HCT116 (cell line): ENCODE measurements at places on chromosomes 7 and 10.

- no peak for DNase-seq
These were observed 105.1 kb downstream of the C10orf90 start for GRCh38 chr10:126565441-126565840.

DNA sequence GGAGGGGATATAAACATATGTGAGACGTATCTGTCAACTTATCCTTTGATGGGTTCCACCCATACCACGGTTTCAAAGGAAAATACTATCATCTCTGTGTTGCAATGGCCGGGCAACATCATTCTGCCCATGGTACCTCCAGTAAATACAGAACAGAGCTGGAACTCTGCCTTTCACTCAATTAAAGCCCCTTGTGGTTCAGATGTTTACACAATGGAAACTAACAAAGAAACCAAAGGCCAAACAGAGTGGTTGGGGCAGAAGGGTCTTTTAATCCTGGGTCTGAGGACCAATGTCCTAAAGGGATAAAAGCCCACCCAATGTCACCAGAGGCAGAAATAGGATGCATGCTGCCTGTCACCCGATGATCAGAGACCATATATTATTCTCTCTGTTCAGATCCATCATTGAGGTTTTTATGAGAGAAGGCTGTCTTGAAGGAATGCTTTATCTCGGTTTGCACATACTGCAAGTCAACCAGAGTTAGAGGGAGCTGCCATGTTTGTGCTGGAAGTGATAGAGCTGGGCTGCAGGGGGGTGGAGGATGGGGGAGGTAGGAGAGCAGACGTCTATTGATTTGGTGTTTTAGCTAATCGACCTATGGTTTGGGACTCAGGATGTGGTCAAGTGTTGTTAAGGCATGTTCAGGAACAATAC, 105.4 kb upstream of the FRMD4A start:
- no peak for DNase-seq

DNA sequence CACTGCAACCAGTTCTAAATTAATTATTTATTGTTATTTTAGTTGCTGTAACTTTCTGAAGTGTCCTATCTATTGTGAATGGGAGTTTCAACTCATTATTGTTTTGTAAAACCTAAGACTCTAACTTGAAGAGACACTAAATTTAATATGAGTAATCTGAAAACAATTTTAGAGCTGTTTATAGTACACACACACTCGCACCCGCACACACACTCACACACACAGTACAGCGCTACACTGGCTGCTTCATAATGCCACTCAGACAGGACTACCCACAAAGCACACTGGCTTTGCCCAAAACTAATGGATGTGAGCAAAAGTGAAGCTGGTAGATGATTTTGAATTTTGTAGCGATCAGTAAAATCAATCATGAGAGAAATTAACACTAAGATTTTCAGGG, 238.9 kb upstream of the ETV1 start:
- DNase-seq: no peak

- no peak for DNase-seq
These were observed 213.0 kb upstream of the MAGI2 start for GRCh38 chr7:79666472-79666871.

DNA sequence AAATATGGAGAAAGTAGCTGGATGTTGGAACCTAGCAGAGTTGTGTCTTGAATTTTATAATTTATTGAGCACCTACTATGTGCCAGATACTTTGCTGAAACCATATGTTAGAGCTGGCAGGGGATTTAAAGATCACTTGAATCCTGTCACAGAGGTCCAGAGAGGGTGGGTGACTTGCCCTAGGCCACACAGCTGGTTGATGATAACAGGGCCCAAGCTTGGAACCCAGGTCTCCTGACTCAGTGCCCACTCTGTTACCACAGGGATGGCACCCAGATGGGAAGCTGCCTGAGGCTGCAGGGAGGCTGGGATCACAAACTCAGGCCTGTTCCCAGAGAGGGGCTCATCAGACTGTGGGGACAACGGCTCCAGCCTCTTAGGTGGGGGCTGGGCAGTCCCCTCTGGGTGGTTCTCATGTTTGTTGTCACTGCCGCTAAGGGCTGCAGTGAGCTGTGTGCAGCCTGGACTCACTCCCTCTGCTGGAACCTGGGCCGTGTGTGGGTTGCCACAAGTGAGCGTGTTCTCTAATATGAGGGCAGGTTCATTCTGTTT, 18.6 kb downstream of the GOLGA7B start:
- no peak for DNase-seq

- no peak for DNase-seq
These were observed 5.2 kb upstream of the FAM180A start for GRCh38 chr7:135753616-135754413.

GRCh38 chr7:147474862-147475261, 1115.7 kb upstream of the C7orf33 start:
- no peak for DNase-seq

GRCh38 chr7:158350166-158350900, 237.3 kb downstream of the PTPRN2 start:
- DNase-seq: no peak

DNA sequence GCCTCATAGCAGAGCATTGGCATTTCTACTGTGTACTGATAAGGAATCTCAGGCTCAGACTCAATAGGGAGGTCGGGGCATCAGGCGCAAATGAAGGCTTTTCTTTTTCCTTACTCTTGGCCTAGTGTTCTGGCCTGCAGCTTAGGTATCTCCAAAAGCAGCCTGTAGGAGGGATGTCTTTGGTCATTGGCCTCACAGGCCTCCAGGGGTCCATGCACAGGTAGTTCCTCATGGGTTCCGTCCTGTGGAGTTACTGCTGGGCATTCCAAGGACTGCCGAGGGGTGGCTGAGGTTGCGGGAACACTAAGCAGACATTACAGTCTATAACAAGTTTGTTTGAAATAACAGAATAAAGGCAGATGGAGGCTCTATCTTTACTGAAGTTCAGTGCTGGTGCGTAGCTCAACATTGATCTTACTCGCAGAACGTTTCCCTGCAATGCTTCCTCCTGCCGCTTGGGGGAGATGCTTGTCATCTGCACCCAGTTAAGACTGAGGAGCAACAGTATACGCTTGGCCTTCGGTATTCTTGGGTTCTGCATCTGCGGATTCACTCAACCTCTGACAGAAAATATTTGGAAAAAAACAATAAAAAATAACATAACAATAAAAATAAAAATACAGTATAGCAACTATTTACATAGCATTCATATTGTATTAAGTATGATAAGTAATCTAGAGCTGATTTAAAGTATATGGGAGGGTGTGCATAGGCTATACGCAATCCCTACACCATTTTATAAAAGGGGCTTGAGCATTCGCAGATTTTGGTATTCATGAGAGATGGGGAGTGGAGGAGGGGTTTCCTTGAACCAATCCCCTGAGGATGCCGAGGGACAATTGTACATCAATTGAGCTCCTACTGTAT, 58.9 kb downstream of the SH2D4B start:
- peak; percentile 57 for DNase-seq

- no peak for DNase-seq
These were observed 6.3 kb upstream of the OPN4 start for GRCh38 chr10:86647773-86648703.

GRCh38 chr10:11546581-11546980, 64.9 kb downstream of the USP6NL start:
- DNase-seq: no peak

DNA sequence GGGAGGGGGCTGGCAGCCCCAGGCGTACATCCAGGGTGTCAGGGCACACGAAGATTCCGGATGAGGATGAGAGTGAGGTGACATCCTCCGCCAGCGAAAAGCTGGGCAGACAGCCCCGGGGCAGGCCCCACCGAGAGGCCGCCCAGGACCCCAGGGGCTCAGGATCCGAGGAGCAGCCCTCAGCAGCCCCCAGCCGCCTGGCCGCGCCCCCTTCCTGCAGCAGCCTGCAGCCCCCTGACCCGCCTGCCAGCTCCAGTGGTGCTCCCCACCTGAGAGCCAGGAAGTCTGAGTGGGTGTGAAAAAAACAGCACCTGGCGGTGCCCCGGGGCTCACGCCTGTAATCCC, 3.2 kb downstream of the GJD4 start:
- DNase-seq: no peak

DNA sequence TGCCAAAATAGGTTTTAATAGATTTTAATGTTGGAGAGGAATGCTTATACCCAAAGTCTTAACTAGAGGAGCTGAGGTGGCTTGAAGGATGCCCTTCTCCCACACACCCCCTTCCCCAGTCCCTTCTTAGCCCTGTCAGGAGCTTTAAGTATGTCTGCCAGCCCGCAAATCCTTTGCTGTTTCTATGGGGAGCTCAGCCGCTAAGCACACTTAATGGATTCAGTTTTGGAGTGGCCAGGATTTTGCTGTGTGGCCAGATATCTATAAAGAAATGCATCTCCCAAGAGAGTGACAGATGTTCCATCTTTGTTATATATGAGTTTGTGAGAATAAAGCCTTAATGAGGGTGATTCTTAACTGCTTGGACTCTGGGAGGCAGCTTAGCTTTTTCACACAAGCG, 152.9 kb upstream of the ZNF32 start:
- DNase-seq: no peak

GRCh38 chr10:63579371-63580014, 58.3 kb downstream of the REEP3 start:
- DNase-seq: no peak

GRCh38 chr10:3825244-3825643, 40.2 kb upstream of the KLF6 start:
- DNase-seq: no peak

GRCh38 chr10:69107699-69108098, 16.3 kb upstream of the VPS26A start:
- no peak for DNase-seq

DNA sequence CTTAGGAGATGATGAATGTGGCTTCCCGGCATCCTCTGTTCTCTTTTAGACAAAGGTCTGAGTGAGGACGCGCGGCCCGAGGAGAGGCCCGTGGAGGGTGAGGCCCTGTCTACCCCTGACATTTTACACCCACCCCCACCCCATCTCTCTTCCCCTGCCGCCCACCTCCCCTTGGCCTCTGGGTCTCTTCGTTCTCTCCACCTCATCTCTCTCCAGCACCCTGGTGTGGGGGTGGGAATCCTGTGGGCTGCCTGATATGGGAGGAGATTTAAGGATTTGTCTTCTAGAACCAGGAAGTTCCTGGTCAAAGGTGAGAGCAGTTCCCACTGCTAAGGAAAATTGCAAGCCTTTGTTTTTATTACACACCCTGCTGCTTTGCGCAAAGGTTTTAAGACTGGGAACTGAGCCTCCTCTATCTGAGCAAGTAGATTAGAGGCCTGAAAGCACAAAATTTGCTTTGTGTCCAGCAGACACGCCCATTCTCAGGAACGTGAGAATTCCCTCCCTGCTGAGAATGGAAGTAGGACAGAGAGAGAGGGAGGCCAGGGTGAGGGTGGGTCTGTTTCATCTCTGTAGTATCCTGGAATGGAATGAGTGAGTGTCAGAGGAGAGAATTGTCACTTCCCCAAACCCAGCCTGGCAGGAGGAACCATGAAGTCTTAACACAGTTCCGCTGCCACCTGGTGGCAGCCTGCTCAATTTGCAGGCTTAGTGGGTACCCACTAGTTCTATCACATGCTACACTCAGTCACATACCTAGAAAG, 91.2 kb downstream of the GTF2IRD1 start:
- DNase-seq: peak; percentile 34

DNA sequence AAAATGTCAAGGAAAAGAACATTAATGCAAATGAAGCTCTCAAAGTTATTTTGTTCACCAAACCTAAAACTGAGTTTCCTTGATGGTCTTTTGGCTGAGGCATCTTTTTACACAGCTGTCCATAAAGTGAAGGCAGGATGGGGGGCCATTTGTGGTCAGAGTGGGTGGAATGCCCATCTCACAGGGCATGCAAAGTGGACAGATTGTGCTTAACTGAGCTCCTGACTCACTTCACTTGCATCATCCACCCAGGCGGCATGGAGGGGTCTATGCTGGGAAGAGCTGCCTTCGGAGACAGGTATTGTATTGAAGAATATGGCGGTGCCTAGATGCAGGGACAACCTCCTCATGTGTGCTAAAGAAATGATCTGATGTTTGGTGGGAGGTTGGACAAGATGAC, 905.3 kb downstream of the KCNMA1 start:
- no peak for DNase-seq

- no peak for DNase-seq
These were observed 140.8 kb downstream of the DGKB start for GRCh38 chr7:14761510-14762296.

GRCh38 chr7:148204639-148205304, 385.8 kb upstream of the C7orf33 start:
- DNase-seq: no peak

GRCh38 chr7:35286986-35287385, 33.1 kb upstream of the TBX20 start:
- DNase-seq: no peak

GRCh38 chr7:11779864-11780674, 51.9 kb downstream of the THSD7A start:
- no peak for DNase-seq

- no peak for DNase-seq
These were observed 8.0 kb downstream of the VSTM4 start for GRCh38 chr10:49107111-49107886.

DNA sequence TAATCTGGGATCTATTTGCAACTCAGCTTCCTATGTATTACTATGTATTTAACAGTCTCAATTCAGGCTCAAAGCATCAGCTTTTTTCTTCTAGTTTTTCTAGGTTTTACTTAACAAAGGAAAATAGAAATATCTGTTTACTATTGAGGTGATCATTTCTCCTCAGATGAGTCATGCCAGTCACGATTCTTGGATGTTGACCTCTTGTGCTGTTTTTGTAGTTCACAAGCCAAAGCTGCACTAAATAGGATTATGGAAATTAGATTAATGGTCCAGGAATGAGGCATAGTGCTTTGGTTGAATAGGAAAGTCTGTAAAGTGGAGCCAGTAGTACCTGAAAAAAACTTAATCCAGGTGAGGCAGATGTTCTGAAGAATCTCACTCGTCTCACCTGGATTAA, 198.3 kb upstream of the KAT6B start:
- no peak for DNase-seq

GRCh38 chr10:89504691-89505090, 30.7 kb downstream of the SLC16A12 start:
- DNase-seq: no peak

- no peak for DNase-seq
These were observed 1233.4 kb downstream of the XPNPEP1 start for GRCh38 chr10:108689891-108690290.

DNA sequence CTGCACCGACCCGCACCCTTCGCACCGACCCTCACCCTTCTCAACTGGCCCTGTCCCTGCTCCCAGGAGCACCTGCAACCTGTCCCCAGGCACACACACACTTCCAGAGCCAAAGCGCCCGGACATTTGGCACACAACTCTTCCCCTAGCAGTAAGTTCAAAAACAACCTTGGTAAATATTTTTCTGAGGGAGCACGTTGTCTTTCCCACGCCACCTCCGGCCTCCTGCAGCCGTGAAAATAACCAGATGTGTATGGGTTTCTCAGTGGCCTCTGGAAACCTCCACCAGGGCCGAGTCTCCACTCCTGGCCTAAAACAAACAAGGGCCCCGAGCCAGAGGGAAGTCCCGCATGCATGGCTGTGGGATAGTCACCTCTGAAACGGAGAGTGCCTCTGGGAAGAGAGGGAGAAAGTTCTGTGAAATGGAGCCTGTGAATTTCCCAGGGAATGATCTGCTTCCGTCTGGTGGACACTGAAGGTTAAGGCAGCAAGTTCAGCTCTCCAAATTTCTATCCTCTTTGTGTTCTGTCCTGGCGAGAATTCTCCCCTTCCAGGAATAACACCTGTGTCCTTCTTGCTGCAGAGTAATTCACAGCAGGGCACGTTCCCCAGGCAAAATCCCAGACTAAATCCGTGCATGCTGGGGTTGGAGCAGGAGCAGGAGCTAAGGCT, 15.8 kb downstream of the PODXL start:
- DNase-seq: no peak
